GM20000 (cell line): ENCODE measurements at places on chromosomes 6 and 20.
A peak's percentile ranks its signal among the peaks of the same experiment; 100 is the strongest.

- DNase-seq: no peak
Observed at GRCh38 chr20:61414455-61414991, 162.5 kb downstream of the CDH4 start.

DNA sequence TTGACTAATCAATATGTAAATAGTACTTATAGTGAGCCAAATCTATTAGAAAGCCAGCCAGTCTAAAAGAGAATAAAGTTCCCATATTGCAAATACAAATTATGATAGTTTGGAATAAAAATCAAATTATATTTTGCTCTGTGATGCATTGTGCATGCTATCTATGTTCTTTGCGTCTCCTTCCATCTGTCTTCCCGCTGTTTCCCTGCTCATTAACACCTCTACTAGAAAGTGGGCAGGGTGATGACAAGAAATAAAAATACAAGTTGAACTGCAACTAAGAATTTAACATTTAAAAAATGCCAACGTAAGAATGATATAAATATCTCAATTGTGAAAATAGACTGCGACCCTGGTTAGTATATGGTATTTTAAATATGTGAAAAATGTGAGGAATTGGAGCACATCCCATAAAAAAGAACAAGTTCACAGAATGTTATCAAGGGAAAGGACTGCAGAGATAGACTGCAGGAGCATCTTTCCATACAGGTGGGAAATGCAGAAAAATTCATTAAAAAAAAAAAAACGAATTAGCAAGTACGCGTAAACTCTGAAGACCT lies 157.6 kb upstream of the PDE7B start:
- DNase-seq: no peak

DNA sequence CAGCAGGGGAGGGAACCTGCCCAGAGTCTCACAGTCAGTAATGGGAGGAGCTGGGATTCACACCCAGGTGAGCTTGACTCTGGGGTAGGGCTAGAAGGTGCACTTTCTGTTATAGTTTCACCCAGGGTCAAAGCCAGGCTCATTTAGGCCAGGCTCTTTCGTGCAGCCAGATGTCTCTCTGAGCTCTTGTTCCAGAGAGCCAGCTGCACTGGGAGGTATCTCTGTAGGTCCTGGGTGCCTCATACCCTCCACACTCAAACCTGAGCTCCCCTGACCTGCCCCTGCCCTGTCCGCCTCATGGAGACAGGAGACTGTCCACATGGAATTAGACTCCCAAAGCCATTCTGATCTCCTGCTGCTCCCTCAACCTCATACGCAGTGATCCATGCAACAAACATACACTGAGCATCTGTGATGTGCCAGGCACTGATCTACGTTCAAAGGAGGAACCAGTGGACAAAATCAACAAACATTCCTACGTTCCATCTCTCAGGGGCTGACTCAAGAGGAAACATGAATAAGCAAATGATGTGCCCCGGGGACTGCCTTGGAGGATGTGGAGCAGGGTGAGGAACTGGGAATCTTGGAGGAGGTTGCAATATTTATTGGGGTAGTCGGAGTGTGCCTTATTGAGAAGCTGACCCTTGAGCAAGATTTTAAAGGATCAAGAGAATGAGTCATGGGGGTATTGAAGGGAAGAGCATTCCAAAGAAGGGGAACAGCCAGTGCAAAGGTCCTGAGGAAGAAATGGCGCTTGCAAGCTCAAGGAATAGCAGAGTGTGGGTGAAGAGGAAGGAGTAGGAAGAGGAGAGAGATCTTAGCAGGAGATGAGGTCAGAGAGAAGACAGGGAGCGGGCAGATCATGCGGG lies 71.3 kb upstream of the TOX2 start:
- no peak for DNase-seq

DNA sequence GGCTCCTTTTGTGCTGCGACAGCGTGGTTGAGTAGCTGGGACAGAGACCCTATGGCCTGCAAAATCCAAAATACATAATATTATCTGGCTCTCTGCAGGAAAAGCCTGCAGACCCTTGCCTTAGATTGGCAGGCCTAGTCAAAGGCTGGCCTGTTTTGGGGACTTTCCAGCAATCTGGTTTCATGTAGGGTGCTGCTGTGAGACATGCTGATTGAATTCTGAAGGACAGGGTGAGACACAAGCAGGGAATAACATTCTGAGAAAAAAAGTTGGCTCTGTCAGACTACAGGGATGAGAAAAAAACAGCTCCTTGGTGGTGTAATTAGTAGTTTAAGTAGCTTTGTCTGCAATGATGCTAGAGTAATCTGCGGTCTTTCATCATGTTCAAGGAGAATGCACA lies 402.7 kb upstream of the AGPAT4 start:
- no peak for DNase-seq

DNA sequence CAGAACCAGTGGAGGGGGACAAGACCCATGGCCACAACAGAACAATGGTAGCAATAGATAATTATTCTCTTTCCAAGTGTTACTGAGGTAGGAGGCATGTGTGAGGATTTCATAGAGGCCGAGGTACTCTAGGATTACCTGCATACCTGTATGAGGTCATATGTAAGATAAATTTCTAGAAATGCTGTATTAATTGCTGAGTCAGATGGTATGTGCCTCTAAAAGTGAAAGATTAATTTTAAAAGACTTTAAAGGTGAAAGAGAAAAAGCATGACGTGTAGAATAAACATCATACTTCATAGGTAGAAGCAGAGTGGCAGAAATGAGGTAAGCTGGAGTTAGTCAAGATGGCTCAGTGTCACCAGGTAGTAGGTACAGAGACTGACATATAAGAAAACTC lies 51.6 kb downstream of the ZHX3 start:
- no peak for DNase-seq

- DNase-seq: no peak
Observed at GRCh38 chr6:139608466-139609261, 234.2 kb upstream of the CITED2 start.

DNA sequence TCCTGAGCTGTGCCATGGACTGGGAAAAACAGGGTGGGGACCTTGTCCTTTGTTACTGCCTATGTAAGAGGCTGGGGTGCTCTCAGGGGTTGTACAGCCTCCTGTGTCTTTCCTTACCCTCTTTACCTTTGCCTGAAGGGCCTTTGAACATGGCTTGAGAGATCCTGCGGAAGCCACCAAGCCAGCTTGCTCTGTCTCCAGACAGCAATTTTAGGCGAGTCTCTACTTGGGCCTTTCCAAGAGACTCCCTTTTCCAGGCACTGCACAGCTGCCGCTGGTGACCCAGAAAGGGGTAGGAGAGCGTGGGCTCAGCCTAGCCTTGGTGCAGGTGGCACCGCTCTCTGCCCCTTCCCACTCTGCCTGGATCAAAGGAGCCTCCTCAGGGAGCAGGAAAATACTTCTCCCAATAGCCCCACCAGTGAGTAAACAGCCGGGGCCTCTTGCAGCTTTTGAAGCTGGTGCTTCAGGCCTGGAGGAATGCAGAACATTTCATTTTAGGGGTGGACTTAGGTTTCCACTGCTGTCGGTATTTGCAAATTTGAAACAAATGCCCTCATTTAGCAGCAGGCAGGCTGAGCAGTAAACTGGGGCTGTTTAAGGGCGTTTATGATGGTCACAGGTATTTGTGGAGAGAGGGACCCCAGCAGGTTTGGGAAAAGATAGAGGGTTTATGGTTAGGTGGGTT lies 13.9 kb downstream of the PTK7 start:
- no peak for DNase-seq

DNA sequence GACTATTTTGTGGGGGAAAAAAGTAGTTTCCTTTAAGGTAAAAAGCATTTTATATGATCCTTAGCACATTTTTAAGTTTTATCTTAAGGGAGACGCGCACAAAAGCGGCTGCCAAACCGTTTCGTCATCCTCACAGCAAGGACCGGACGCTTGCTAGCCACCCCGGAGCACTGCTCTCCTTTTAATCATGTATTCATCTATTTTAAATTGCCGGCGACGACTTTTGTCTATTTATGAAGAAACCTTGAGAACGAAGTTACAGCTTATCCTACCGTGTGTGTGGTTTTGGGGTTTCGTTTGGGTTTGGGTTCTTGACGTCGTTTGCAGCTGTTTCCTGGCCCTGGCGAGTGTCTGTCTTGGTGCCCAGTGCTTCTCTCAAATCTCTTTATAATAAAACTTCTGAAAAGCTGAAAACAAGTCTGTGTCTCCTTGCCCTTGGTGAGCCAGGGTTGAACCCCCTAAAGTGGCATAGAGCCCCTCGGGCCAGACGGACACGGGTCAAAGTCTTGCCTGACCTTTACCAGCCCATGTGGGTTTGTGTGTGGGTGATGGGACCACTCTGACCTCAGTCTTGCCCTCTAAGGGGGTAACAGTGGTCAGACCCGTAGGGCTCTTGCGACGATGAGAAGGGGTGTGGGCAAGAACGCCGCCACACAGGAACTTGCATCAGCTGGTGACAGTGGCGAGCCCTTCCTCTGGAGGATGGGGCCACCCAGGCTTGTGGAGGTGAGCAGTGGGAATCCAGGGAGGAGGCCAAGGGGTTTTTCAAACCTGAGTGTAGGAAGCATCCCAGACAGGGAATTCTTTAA lies 117.6 kb downstream of the JPH2 start:
- peak; percentile 67 for DNase-seq

DNA sequence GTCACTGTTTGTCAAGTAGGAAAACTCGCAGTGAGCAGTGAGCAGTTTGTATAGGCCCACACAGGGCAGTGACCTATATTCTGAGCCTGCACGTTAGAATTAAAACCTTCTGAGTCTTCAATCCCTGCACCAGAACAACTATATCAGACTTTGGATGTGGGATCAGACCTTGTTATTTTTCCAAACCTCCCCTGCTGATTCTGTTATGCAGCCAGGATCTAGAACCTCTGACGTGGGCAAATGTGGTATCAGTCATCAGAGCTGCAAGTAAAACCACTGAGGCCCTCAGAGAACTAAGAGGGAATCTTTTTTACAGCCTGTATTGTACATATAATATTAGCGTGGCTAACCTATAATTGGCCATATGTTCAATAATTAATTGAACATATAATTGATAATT lies 32.0 kb upstream of the AKAP7 start:
- DNase-seq: no peak

- DNase-seq: no peak
Observed at GRCh38 chr6:140533526-140533925, 1159.1 kb upstream of the CITED2 start.

DNA sequence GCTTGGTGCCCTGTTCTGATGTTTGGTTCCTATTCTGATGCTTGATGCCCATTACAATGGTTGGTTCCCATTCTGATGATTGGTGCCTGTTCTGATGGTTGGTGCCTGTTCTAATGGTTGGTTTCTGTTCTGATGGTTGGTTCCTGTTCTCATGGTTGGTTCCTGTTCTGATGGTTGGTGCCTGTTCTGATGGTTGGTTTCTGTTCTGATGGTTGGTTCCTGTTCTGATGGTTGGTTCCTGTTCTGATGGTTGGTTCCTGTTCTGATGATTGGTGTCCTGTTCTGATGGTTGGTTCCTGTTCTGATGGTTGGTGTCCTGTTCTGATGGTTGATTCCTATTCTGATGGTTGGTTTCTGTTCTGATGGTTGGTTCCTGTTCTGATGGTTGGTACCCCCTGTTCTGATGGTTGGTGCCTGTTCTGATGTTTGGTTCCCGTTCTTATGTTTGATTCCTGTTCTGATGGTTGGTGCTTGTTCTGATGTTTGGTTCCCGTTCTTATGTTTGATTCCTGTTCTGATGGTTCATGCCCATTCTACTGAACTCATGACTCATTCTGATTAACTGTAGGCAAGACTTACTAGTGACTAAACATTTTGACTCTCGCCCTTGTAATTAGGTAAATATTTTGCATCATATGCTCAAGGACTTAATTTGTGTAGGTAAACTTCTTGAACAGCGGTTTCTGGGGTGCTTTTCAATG lies 146.2 kb downstream of the DLL1 start:
- no peak for DNase-seq

GRCh38 chr6:111944541-111944940 lies 71.3 kb upstream of the FYN start:
- DNase-seq: no peak

DNA sequence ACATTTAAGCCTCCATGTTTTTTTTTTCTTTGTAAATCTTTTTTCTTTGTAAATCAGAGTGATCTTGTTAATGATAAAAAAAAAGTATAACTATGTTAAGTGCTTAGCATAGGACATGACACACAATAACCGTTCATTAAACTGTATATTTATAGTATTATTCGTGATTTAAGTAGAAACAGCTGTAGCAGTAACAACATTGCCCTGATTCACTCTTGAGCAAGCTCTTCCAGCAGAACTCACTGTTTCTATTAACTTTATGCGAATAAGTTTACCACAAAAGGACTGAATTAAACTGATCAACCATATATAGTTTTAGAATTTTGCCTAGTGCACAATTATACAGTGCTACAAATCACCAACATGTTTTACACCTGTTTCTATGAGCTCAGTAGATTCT lies 1338.0 kb upstream of the EYS start:
- no peak for DNase-seq

GRCh38 chr6:2387445-2387844 lies 142.0 kb upstream of the GMDS start:
- no peak for DNase-seq
